ENCODE measurements at places on chromosomes 12 and 14. TPM values are rescaled to one million over a fixed set of nuclear protein-coding genes. Genes with fewer than 3 reads are reported as not detected.

PDE3A gene
- 3.1 TPM for total RNA-seq

SLC2A13 gene
- total RNA-seq = 4.6 TPM

A2M gene
- total RNA-seq = 14.0 TPM

- no peak for DNase-seq
Measured at GRCh38 chr12:85657836-85658630, 178.2 kb downstream of the RASSF9 start.

DNA sequence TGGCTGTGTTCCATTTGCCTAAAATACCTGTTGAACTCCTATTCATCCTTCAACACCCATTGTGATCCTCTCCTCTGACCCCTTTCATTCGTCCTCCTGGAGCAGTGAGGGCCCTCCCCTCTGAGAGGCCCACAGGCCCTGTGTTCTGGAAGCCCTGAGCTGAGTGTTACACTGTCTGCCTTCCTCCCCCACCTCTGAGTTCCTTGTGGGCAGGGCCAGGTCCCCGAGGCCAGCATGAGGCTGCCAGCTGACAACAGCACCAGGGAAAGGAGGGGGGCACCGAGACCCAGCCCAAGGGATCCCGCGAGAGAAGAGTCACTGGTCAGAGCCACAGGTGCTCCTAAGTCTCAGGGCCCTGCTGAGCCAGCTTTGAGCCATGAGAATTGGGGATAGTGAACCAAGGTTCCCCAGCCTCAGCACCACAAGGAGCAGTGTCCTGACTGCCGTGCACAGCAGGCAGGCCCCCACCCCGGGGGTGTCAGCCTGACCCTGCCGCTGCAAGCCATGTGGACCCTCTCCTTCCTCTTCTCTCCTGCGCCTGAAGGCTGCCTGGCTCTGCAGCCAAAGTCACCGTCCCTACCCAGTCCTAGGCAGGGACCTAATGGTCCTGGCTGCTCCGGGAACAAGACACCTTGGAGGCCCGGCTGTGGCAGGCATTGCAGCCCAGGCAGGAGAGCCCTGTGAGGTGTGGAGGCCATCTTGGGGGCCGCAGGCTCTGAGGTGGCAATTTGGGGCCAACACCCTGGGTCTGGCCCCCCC is 52.5 kb downstream of the BEGAIN start:
- DNase-seq = no peak

DNA sequence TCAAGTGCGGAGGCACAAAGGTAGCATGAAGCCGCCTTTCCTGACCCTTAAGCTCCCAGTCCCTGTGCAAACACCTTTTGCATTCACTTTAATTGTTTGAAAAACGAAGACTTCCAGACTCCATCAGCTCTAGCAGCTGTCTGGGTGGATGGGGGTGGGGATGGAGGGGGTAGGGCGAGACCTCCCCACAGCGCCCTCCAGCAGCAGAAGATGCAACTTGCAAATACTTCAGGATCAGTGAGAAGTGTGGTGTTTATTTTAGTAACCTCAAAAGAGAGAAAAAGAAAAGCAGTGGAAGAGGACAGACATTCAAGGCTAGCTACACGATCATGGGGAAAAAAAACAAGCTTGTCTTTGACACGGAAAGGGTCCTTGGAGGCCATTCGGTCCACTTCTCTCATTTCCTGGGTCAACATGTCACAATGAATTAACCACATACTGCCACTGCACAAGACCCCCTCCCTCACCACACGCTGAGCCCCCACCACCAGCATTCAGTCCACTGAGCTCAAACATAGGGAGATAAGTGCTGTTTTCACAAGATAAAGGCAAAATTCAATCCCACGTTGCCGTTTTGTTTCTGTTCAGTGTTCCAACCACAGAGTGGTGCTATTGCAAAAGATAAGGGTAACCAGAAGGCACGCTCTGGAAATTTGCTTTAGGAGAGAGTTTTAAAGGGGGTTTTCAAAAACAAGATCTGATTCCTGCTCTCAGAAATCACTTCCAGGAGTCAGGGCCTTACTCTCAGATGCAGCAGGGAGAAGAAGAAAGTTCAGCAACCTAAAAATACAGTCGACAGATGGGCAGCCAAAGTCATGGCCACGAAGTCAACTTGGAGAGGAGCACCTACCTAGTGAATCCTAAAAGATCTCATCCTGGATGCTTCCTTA is 3.3 kb upstream of the NTF3 start:
- peak; percentile 65 for DNase-seq

- no peak for DNase-seq
Measured at GRCh38 chr12:57631566-57632072, 1.4 kb downstream of the B4GALNT1 start.

- no peak for DNase-seq
Measured at GRCh38 chr14:58871573-58871972, 233.8 kb downstream of the DACT1 start.

DNA sequence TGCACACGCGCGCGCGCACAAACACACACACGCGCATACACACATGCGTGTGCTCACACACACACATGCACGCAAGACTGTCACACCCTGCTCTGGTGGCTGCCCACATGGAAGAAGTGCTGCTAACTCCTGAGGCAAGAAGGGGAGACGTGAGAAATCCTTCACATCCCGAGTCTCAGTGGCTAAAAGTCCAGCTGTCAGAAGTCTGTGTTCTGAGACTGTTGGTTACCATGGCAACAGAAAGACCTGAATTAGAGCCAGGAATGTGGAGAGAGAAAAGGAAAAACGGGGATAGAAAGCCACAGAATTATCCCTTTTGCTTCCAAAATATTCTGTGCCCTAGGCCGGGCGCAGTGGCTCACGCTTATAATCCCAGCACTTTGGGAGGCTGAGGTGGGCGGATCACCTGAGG is 71.2 kb downstream of the PPFIBP1 start:
- peak; percentile 78 for DNase-seq
